ENCODE measurements at places on chromosomes 3 and 15.

- DNase-seq: no peak
Observed at GRCh38 chr3:29655015-29655747, 374.3 kb downstream of the RBMS3 start.

DNA sequence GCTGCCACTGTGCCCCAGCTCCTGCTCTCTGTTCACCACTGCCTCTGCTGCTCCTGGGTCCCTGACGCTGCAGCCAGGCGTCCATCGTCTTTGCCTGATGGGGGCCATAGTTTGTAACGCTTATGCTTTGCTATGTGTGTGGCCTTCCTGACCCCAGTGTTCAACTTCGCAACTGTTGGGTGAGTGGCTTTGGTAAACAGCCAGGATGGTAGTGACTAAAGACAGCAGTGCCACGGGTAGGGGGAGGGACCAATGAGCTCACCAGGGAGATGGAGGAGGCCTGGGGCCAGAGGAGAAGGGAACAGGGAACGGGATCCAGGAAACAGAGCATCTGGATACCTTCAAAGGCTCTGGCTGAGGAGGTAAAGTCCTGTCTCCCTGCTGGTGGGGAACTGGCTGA, 75.9 kb upstream of the ALDH1L1 start:
- DNase-seq: no peak

DNA sequence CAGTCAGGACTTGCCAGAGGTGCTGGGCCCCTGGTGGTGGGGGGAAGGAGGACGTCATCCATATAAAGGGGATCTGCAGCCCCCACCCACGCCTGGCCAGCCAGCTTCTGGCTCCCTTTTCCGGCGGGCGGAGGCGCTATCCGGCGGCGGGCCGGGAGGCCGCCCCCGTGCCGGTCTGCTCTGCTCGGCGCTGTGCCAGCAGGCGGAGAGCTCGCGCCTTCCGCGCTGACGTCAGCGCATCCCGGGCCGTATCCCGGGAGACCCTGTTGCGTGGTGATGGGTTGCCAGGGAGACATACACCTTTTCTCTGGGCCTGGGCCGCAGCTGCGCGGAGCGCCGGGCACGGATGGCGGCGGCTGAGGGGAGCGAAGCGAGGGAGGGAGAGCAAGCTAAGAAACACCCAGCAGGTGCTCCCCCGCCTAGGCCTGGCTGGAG, 1.1 kb downstream of the FAM131A start:
- DNase-seq: no peak

GRCh38 chr3:141763088-141763750, at the start of gene GRK7:
Gene GRK7 (plus strand): TSS chr3:141763408. CDS start chr3:141778285, 14,877 bp downstream.
- no peak for DNase-seq

DNA sequence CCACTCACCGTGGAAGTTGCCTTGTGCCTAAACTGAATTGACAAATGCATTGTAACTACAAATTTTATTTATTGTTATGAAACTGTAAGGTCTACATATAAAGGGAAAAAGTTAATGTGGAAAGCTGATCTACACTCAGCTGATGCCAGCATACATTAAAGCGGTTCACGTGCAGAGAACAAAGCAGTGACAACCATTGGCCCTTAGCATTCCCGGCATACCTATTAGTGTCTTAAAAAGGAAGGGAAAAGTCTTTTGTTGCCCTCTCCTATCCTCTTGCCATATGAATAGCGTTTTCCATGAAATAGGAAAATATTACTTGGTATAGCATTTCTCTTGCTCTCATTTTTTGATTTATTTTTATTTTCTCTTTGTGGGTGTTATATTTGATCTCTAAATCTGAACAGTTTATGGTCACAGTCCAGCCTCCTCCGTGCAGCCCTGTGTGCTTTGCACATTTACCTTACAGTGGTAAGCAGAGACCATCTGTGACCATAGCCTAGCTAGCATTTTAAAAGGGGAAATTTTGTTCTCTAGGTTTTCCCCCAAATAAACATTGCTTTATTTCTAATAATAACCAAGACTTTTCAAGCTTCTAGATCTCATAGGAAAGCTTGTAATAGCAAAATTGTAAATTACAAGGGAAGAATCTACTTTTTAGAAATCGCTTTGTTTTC, 89.7 kb upstream of the CGNL1 start:
- no peak for DNase-seq

DNA sequence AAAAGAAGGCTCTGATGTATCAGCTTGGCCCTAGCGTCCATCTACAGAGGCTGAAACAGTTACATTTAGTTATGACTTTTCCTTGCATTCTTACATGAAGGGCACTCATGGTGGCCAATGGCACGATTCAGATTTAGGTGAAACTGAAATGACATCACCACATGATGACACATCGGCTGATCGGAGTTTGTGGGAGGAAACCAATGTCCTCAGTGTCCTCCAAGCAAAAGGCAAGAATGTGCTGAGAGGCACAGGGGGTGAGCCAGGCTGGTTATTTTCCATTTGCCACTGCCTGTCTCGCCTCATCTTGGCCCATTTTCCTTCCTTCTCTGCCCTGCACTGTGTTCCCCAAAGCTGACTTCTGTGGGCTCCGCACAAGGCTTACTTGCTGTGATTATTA, 34.4 kb downstream of the TARS3 start:
- DNase-seq: no peak

- no peak for DNase-seq
Observed at GRCh38 chr3:148809835-148810234, 17.8 kb upstream of the CPB1 start.

- no peak for DNase-seq
Observed at GRCh38 chr3:10915376-10915775, 77.2 kb upstream of the SLC6A1 start.

GRCh38 chr3:3552761-3553160, 246.5 kb upstream of the LRRN1 start:
- no peak for DNase-seq

DNA sequence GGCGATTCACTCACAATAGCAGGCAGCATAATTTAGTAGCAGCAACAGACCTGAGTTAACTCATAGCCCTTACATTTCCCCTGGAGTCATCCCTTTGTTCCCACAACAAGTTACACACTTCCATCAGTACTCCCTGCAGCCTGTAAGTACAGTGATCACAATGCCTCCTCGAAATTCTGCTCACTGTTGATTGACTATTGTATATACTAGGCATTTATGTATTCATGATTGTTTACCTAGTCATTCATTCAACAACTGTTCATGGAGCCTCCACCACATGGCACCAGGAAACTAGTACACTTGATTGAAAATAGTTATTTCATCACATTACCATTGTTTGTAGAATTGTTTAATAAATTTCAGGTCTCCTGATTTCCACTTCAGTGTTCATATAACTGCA, 71.4 kb upstream of the P3H2 start:
- DNase-seq: no peak

DNA sequence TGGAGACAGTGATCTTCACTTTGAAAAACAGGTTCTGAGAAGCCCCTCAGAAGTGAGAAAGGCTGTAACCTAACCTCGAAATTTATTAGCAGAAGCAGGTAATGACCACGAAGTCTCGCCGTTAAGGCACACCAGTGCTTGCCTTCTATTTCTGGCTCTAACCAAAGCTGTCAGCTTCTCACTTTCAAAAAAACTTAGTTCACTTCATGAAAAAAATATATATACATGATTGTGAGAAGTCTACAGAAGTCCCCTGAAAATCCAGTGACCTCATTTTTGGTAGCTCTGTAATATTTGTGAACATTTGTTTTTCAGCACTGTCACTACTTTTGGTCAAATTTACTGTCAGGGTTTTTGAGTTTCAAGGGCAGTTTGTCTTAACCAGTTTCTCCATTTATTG, 19.1 kb upstream of the AKAP13 start:
- DNase-seq: no peak

GRCh38 chr3:164460851-164461250, 617.4 kb downstream of the SI start:
- no peak for DNase-seq

DNA sequence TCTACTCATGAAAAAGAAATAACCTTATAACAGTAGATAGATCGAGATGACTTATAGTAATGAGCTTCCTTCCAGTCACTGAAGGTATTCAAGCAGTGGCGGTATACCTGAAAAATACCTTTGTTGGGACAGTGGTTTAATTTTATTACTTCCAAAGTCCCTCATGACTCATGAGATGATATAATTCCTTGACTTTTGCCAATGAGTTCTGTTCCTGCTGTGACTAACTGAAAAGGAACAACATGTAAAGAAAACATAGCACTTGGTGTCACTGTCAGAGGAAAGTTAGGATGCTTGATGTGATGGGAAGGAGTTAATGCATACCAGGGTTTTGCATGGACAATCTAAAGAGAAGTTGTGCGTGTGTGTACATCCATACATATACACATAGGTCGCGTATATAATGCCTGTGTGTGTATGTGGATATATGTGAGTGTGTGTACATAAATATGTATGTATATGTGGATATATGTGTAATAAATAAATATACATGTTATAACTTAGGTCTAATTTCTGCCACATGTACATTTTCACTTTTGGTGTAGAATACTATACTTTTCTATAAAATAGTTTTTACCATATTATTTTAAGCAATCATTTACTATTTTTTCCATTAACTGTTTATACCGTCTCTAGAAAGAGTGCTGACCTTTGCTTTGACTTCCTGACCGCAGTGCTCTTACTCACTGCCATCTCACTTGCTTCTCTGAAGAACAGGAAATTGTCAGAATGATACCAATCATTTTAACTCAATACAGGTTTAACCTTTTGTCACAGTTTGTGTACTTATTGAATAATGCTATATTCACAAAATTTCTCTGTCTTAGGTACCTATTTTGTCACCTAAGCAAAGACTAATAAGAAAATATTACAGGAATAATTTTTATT, 12.6 kb upstream of the PAK2 start:
- no peak for DNase-seq

DNA sequence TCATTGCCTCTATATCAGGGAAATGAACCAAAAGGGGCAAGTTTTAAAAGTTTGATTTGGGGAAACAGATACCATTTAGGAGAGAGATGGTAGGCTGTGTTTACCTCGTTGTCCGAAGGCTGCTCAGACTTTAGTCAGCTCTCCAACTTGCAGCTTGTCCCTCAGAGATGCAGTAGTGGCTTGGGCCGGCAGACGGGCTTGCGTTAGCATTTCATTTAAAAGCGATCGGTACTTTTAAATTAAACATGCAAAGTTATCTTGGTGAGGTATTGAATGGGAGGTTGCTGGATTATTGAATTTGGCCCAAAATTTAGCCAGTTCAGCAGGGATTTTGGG, 26.2 kb downstream of the EEFSEC start:
- no peak for DNase-seq

GRCh38 chr3:166759736-166760513, 620.2 kb downstream of the ZBBX start:
- no peak for DNase-seq

GRCh38 chr3:123713211-123713610, 128.4 kb upstream of the HACD2 start:
- no peak for DNase-seq

DNA sequence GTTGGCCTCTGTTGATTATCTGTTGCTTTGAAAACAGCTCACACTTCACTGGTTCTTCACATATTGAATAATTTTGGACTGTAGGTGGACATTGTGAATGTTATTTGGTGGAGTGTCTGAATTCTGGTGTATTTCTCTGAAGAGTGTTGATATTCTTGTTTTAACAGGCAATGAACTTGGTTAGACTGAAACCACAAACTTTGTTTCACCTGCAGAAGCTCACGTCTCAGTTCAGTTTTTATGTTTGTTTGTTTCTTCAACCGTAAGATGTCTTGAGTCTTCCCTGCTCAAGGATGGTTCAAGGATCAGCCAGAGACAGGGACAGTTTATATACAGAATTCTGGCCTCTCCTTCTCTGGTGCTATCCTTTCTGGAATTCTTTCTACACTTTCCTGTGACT, 43.6 kb downstream of the C3orf20 start:
- DNase-seq: no peak

DNA sequence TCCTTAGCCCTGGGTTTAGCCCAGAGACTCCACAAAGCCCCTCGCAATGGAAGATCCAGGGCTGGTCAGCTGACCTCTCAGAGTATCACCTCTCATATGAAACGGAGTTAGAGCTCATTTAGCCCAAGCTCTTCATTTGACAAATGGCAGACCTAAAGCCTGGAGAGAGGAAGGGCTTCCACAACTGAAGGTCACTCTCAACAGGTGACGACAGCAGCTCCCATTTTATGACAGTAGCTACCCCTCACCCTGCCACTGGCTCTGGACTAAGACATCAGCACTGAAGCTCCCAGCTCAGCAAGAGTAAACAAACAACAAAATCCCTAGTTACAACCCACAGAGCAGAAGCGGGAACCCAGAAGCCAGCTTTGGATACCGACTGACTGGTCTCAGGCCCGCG, 33.7 kb downstream of the TLE3 start:
- no peak for DNase-seq

DNA sequence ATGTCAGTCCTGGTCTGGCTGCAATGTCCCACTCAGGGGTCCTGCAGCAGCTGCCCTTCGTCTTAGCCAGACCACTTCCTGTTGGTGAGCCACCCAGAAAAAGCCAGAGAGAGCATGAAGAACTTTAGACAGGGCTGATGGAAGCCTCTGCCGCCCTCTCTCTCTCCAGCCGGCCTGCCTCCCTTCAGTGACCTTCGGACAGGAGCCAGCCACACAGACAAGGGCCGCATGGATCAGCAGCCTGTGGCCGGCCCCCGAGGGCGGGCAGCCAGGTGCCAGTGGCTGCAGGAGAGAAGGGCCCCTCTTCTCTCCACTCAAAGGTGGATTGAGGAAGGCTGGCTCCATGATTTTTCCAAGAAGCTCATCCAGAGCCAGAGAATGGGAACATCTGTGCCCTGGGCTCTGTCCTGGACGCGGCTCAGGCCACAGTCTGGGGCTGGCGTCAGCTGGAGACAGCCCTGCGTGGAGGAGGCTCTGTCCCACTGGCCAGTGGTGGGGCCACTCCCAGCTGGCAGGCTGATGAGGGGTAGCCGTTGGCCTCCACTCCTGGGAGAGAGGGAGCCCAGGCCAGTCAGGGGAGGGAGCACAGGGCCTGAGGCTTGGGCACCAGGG, 42.9 kb downstream of the ISG20 start:
- no peak for DNase-seq

GRCh38 chr3:15053541-15053940, 11.6 kb downstream of the MRPS25 start:
- DNase-seq: no peak

DNA sequence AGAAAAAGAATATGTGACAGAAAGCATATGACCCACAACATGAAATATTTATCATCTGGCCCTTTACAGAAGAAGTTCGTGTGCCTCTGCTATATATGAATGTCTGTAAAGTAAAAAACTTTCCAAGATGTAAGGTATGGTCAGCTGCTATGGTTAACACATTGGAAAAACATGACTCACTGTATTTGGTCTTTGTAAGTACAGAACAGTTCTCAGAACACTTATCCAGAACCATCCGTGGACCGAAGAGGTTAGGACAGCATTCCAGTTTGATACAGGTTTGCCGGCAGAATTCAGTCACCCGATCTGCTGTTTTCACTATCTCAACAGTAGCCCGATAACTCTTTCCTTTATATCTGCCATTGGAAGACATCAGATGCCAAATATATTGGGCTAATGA, 13.5 kb upstream of the STIMATE start:
- no peak for DNase-seq

All from esophagus squamous epithelium (tissue), 5 donors.